Naive thymus-derived CD4-positive, alpha-beta T cell (primary cell): ENCODE measurements at places on chromosomes 3 and 15. TPM values are rescaled to one million over a fixed set of nuclear protein-coding genes. Genes with fewer than 3 reads are reported as not detected.

Gene SI
- not detected for polyA plus RNA-seq

Gene GOLGA6L9
- polyA plus RNA-seq, result 0.93 TPM

Gene SMAD6
- polyA plus RNA-seq, result not detected

Gene TRIM42
- not detected for polyA plus RNA-seq

Gene ARNT2
- polyA plus RNA-seq, result not detected

Gene CDV3
- polyA plus RNA-seq, result 37.4 TPM

Gene PTPRG
- not detected for polyA plus RNA-seq

Gene CGNL1
- polyA plus RNA-seq, result not detected

Gene CCDC13
- not detected for polyA plus RNA-seq

Gene TRANK1
- polyA plus RNA-seq, result 45.2 TPM

Gene CAMK1
- polyA plus RNA-seq, result 2.1 TPM

Gene TMEM87A
- 61.7 TPM for polyA plus RNA-seq

Gene PCBP4
- 10.8 TPM for polyA plus RNA-seq

Gene DOCK3
- 0.19 TPM for polyA plus RNA-seq

Gene C3orf33
- 3.9 TPM for polyA plus RNA-seq
